ENCODE measurements at places on chromosomes 4 and X. TPM values are rescaled to one million over a fixed set of nuclear protein-coding genes. Genes with fewer than 3 reads are reported as not detected.

COL4A6 gene
- not detected for total RNA-seq

PRDM5 gene
- total RNA-seq, result 0.92 TPM

HMX1 gene
- not detected for total RNA-seq

NUDT11 gene
- total RNA-seq, result 2.1 TPM

DUSP9 gene
- not detected for total RNA-seq

FDCSP gene
- total RNA-seq, result not detected

DNA sequence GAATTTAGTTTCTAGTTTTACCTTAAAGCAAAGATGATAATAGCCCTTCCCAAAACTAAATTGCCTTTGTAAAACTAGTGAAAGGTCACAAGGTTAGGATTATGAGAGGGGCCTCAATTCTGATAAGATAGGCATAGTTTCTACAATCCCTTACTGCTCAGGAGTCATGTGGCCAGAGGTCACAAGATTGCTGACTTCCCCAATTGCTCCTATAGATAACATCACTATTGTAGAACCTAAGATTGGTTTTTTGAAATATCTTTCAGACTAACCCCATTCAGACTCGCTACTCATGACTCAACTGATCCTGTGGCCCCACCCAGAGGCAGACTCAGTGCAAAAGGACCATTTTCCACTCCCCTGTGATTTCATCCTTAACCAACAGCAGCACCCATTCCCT is 70.3 kb downstream of the SCD5 start:
- no peak for DNase-seq

GRCh38 chr4:10713591-10713990 is 29.0 kb upstream of the CLNK start:
- no peak for DNase-seq

DNA sequence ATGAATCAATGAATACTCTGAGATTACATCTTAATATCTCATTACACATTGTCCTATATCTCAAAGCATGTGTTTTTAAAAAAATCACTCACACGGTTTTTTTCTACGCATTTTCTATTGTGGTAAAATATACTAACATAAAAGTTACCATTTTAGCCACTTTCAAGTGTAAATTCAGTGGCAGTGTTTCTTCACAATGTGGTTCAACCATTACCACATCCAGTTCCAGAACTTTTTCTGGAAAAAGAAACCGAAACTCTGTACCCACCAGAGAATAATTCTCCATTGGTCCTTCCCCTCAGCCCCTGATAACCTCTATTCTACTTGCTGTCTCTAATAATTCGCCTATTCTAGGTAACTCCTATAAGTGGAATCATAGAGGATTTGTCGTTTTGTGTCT is 35.3 kb upstream of the ACSL1 start:
- no peak for DNase-seq

DNA sequence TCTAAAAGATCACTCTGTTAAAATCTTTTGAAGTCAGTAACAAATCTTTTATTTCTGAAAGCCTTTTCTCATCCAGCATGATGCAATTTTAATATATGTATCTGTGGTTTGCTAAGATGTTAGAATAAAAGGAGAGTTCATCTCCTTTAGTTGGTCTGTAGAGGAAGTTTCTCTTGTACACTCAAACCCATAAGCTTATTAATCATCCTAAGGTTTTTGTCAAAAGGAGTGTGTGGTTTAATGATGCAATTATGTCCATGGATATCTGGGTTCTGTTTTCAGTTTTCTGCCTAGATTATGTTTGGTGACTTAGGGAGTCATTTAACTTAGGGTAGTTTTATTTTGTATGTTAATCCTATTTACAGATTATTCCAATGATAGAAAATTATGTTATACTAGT is 52.1 kb upstream of the NDST4 start:
- DNase-seq, result no peak

- no peak for DNase-seq
Observed at GRCh38 chr4:173252024-173252935, 81.9 kb downstream of the HMGB2 start.

DNA sequence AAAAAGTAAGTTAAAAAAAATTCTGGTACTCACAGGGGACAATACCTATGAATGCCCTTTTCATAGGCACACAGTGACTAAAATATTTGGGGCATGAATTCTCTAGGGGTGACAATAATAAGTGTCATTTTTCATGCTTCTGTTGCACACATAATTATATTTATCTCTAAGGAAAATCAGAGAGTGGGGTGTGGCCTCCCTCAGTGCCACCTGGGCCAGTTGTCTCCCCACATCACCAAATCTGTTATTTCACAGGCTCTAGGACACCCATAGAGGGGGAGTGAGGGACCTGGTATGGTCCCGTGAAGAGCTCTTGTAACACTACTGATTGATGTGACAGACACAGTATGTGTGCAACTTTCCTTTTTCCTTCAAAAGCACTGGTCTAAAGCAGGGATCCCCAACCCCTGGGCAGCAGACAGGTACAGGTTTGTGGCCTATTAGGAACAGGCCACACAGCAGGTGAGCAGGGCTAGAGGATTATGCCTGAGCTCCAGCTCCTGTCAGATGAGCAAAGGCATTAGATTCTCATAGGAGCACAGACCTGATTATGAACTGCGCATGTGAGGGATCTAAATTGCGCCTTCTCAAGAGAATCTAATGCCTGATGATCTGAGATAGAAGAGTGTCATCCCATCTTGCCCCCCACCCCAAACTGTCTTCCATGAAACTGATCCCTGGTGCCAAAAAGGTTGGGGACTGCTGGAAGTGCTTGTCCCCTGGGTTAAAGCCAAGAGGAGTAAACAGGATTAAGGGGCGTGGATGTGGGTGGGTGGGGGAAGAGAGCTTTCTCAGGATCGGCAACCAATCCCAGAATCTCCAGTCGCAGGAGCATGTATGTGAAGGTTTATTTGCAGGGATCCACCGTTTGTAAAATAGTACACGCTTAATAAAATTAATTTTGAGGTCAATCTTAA is 856 bp downstream of the SLC9B1 start:
- DNase-seq, result peak; percentile 34

DNA sequence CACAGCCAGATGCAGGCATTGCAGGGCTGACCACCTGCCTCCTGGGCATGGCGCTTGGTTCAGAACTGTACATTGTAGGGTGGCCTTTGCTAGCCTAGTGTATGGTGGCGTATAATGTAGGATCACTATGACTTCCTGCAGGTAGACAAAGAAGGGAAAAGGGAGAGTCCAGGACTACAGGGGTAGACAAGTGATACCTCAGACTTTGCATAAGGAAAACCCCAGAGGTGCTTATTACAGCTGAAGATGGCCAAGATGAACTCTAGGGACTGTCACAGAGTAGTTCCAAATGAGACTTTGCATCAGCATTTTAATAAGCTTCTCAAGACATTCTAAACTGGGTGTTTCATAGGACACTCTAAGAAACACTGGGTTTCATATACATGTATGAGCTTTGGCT is 116.4 kb upstream of the PUDP start:
- DNase-seq, result no peak

- no peak for DNase-seq
Observed at GRCh38 chrX:15274946-15275345, 5.1 kb upstream of the ASB9 start.

All from CD8-positive, alpha-beta T cell (primary cell).